Pancreas (tissue), 10 donors: ENCODE measurements at places on chromosomes 16 and 17.

DNA sequence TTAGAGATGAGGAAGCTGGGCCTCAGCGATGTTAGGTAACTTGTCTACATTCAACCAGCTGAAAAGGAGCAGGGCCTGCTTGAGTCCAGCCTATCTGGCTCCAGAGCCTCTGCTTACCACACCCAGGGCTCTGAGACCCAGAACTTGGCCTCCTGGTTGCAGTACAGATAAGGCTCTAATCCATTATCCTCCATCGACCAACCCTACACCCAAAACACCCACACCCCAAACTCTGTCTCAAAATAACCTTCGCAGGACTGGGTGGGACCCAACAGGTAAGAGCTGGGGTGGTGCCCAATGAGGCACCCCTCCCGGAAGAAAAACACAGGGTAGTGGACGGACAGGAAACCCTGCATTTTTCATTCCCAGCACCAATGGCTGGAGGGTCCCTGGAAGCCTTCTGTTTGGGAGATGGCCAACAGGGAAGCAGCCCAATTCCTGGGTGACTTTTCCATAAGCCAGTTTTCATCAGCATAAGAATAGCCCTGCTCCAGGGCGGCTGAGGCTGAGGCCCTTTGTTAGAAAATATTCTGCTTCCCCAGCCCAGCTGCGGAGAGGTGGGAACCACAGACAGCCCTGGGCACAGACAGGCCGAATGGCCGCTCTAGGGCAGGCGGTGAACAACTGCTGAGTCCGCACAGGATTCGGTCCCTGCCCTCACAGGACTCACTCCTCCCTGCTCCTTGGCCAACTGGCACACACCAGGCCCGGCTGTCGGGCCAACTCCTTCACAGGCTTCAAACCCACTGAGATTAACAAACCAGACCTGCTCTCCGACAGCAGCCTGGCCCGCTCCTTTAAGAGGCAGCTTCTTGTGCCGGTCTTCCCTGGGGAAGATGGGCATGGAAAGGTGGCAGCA is 9.8 kb downstream of the SMIM5 start:
- DNase-seq: no peak

DNA sequence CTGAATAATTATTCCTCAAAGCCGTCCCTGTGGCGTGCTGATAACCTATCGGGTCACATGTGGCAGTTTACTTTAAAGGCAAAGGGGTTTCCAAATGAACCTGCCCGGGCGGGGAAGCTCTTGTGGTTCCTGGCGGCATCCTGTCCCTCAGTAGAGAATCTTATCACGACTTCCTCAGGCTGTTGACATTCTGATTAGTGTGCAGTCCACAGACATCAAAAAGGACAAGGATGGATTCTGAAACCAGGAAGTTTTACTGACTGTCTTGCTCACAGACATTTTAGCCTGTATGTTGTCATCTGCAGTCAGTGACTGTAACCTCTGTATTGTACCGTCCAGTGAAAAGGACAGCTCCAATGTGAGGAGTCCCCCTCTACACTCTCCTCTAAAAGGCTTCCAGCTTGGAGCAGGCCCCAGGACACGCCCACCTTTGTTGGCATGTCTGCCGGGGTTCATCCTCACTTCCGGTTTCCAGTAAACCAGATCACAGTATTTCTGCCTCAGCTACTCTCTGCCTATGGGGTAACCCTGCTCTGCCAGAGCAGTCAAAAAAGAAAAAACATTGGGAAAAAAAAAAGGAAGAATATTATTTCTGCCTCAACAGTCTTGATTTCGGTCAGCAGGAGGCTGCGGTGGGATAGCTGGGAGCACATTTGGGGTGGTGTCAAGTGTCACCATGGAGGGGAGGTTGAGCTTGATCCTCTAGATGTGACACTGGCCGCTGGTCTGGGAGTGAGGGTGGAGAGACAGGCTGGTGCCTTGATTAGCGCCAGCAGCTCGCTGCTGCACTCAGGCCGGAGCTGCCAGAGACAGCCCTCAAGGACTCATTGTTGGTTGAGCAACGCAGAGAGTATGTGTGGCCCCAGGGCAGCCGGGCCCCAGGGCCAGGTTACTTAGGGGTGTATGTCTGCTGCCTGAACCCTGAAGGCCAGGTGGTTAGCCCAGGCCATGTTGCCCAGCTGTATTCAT is 89.0 kb upstream of the DNAH17 start:
- DNase-seq: no peak

DNA sequence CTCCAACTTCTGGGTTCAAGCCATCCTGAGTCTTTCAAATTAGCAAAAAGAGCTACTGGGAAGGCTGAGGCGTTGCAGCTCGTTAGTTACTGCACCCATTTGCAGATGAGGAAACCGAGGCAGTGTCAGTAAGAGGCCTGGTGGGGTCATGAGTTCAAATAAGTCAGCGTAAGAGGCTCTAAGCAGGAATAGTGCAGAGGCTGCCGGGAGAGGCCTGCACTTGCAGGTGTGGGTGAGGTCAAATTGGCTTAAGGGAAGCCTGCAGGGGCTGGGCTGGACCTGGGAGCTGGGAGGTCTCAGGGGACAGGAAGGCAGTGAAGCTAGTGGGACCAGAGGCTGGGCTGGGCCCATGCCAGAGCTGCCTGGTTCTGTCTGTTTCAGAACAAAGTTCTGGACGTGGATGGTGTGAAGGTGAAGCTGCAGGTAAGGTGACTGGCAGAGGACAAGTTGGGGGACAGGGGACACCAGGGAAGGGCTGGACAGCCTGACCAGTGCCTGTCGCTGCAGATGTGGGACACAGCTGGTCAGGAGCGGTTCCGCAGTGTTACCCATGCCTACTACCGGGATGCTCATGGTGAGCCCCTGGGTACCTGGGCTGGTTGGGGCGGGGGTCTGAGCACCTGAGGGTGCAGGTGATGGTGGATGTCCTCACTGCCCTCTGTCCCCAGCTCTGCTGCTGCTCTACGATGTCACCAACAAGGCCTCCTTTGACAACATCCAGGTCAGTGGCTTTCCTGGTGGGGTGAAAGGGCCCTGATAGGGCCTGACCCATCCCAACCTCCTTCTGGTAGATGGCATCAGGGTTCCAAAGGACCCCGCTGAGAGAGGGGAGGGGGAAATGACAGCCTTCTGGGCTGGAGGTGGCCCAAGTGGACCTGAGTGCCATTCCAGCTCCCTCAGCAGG is 3.0 kb downstream of the RAB26 start:
- DNase-seq: peak; percentile 26

GRCh38 chr17:35449371-35449931 is 885 bp upstream of the SLFN13 start:
- DNase-seq: no peak

DNA sequence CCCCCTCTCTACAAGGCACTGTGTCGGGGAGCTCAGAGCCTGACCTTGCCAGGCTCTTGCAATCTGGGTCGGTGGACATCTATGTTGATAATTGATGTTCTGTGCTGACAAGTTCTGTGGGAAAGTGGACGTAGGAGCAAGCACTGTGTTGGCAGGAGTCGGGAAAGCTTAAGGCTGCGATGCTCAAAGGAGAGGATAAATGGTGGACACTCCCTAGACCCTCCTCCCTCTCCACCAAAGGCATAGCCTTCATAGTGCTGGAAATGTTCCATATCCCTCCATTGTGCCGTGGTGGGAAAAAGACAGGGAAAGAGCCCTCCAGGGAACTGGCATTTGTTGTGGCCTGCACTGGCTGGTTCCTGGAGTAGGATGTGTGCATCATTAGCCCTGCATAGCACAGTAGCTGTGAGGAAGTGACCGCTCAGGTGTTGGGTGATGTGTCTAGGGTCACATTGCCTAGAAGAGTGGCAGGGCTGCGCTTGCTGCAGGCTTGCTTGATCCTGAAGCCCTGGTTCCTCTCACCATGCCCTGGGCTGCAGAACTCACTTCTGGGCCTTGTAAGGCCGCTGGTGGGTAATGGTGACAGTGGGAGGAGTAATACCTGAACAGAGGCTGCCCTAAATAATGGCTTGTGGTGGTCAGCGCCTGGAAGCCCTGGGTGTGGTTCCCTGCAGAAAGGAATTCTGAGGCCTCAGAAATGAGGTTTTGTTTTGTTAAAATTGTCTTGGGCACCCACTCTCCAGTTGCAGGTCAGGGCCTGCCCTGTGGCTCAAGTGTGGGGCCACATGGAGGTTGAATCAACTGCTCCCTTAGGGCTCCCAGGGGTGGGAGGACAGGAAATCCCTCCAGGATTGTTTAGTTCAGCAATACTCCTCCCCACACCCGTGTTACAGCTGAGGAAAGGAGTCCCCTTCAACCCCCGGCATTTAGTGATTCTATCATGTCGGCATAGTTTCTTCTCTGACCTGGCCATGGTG is 62.6 kb downstream of the KSR1 start:
- DNase-seq: no peak

GRCh38 chr17:74457146-74457819 is 9.2 kb upstream of the CD300A start:
- DNase-seq: peak; percentile 80

- no peak for DNase-seq
These were observed 22.3 kb downstream of the SRP68 start for GRCh38 chr17:76049836-76050537.

DNA sequence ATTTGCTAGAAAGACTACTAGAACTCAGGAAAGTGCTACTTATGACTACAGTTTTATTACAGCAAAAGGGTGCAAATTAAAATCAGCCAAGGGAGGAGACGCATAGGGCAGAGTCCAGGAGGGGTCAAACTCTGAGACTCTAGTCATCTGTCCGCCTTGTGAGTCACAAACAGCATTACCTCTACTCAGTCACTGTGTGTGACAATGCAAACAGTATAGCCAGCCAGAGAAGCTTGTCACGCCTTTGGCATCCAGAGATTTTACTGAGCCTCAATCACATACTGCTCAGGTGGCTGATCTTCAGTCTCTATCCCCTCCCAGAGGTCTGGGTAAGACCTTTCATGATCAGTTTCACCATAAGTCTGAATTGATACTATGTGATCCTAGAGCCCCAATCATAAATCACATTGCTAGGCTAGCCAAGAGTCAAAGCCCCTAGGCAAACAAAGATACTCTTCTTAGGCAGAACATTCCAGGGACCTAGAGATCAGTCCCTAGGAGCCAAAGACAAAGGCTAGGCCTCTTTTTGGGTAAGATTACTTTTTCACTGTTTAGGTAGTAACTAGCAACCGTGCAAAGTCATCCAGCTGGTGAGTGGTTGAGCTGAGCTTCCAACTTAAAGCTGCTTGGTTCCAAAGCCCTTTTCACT is 48.8 kb upstream of the CLEC19A start:
- no peak for DNase-seq

- no peak for DNase-seq
These were observed 224.2 kb downstream of the ENGASE start for GRCh38 chr17:79298799-79299198.

- no peak for DNase-seq
These were observed 70.6 kb downstream of the DYNLRB2 start for GRCh38 chr16:80611171-80611929.

DNA sequence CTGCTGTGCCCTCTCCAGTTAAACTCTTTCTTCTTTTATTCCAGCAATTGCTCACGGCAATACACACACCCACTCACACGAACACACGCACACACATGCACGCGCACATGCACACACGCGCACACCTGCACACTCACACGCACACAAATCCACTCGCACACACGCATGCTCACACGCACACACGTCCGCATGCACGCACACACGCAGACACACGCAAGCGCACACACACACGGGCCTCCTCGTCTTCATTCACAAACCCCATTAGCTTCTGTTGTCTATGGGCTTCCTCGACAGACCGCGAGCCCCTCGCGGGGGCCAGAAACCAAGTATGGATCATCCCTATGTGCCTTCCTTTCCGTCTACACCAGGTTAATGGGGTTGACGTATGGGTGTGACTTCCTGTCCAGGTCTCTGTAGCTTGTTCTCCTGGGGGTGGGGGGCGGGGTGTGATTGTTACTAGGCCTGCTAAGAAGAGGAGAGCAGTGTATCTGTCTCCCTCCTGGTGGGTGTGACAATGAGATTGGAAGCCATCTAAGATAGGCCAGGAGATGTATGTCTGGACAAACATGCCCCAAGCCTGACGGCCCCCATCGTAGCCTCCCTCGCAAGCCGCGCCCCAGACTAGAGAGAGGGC is 670 bp upstream of the CTF1 start:
- DNase-seq: no peak

GRCh38 chr16:25174285-25174684 is 42.5 kb upstream of the AQP8 start:
- no peak for DNase-seq

DNA sequence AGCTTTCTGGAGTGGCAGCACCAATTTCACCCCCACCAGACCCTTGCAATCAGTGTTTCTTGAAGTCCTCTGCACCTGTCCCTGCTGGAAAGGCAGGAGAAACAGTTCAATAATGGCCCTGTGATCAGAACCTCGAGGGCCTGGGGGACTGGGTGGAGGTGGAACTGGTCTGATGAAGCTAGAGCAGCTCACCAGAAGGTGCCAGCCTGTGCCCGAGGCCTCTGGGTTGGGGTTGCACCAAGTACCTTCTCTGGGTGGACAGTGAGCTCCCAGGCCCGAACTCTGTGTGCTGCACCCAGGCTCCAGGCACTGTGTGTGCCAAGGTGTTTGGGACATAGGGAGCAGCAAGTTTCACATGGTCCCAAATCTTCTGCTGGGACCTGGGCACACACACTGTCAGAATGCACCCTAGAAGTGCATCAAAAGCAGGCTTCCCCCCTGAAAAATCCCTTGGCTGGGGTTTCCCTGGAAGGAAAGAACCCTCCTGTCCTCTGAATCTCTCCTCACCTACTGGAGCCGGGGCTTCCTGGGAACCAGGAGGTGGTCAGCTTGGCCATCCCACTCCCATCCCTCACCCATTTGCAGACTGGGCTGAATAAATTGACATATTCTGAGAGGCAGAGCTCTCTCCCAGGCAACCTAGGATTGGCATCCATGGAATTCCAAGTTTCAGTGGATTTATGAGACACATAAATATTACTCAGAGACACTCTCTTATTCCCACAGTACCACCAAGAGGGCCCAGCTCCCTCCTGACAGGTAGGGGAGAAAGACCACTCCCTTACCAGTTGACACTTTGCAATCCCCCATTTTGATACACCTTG is 17.4 kb downstream of the CD300LG start:
- no peak for DNase-seq

DNA sequence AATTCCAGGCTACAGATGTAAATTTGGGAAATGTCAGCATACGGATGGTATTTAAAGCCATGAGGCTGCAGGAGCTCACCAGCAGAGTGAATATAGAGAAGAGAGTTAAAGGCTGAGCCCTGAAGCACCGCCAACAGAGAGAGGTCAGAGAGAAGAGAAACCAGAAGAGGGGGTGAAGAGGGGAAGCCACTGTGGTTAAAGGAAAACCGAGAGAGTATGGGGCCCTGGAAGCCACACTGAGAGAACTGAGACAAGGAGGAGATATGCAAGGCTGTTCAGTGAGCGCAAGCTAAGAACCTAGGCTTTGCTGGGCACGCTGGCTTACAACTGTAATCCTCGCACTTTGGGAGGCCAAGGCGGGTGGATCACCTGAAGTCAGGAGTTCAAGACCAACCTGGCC is 24.6 kb downstream of the COPRS start:
- no peak for DNase-seq

GRCh38 chr16:6498858-6499257 is 833.8 kb upstream of the RBFOX1 start:
- no peak for DNase-seq

GRCh38 chr16:13021996-13022395 is 120.6 kb downstream of the SHISA9 start:
- no peak for DNase-seq
